ENCODE measurements at places on chromosomes 1 and 21. TPM values are rescaled to one million over a fixed set of nuclear protein-coding genes. Genes with fewer than 3 reads are reported as not detected.

- H3K36me3 ChIP-seq, result no peaks in the 10 kb centered on the region
- H3K27ac ChIP-seq, result no peak overlapping the region
- no peak overlapping the region for H3K4me3 ChIP-seq
- DNase-seq, result no peak
Measured at GRCh38 chr1:57167997-57168396, 202.2 kb upstream of the C8B start.

DNA sequence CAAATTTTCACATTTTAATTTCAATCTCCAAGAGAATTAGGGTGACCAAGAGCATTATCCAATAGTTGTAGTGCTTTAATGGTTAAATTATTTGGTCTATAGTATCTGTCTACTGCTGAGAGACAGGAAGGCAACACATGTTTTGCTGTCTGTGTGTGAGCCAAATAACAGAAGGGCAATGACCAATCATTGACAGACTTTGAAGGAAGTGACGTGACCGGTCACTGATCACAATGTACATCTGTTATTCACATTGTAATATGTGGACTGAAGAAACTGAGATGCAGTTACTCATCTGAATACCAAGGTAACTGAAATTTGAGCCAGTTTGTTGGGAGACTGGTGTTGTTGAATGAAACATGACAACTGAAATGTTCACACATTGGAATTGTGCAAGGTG is 196.7 kb downstream of the LRRC40 start:
- H3K27ac ChIP-seq, result no peak overlapping the region
- H3K36me3 ChIP-seq, result no peaks in the 10 kb centered on the region
- no peaks in the 10 kb centered on the region for H3K27me3 ChIP-seq

GRCh38 chr1:2808831-2809605 is 7.5 kb upstream of the TTC34 start:
- DNase-seq, result no peak
- H3K4me3 ChIP-seq, result no peak overlapping the region
- H3K27ac ChIP-seq, result no peak overlapping the region
- no peaks in the 10 kb centered on the region for H3K4me1 ChIP-seq
- H3K36me3 ChIP-seq, result no peaks in the 10 kb centered on the region

- H3K36me3 ChIP-seq, result no peaks in the 10 kb centered on the region
- H3K27me3 ChIP-seq, result no peaks in the 10 kb centered on the region
- H3K27ac ChIP-seq, result no peak overlapping the region
- DNase-seq, result no peak
- H3K4me3 ChIP-seq, result no peak overlapping the region
- no peaks in the 10 kb centered on the region for H3K4me1 ChIP-seq
Measured at GRCh38 chr21:34055615-34056014, 17.8 kb upstream of the MRPS6 start.

DNA sequence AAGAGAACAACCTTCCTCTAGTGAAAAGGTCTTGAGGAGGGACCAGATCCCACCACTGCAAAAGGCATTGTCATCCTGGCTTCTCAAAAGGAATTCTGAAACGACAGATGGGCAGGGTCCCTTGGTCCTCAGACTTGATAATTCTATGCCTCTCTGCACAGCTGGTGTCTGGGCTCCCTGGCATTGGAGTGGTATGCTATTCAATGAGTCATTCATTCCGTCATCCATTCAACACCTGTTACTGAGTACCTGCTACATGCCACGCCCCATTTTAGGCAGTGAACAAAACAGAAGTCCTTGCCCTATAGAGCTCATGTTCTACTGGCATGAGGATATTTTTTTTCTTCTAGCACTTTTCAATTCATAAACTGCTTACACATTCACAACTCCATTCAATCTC is 45.8 kb upstream of the HMGB4 start:
- no peak for DNase-seq
- no peaks in the 10 kb centered on the region for H3K4me1 ChIP-seq
- H3K4me3 ChIP-seq, result no peak overlapping the region
- H3K27ac ChIP-seq, result no peak overlapping the region
- no peaks in the 10 kb centered on the region for H3K27me3 ChIP-seq

- no peaks in the 10 kb centered on the region for H3K27me3 ChIP-seq
- H3K4me1 ChIP-seq, result no peaks in the 10 kb centered on the region
- no peak overlapping the region for H3K4me3 ChIP-seq
- peak; percentile 81 for DNase-seq
- H3K36me3 ChIP-seq, result no peaks in the 10 kb centered on the region
- H3K27ac ChIP-seq, result no peak overlapping the region
Measured at GRCh38 chr1:7616076-7616832, 154.8 kb upstream of the VAMP3 start.

DNA sequence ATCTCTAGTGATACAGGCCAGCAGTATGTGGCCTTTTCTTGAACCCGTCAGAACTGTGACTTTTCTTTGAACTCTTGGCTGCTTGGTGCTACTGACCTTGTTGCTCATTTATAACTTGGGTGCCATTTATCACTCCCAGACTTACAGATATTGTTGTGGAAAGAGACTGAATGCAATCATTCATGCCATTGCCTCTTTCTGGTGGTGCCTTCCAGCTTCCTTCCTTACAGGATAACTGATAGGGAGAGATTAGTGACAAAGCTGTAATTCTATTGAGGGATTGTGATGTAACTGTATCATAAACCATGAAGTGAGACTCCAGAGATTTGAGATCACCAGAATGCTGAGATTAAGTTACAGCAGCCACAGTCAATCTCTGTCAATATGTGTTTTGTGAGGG is 256.5 kb downstream of the USP25 start:
- H3K36me3 ChIP-seq, result no peaks in the 10 kb centered on the region
- DNase-seq, result no peak
- no peak overlapping the region for H3K4me3 ChIP-seq
- H3K4me1 ChIP-seq, result no peaks in the 10 kb centered on the region
- H3K27me3 ChIP-seq, result no peaks in the 10 kb centered on the region

GRCh38 chr1:180133193-180133592 is 21.5 kb upstream of the QSOX1 start:
- DNase-seq, result no peak
- no peak overlapping the region for H3K4me3 ChIP-seq
- H3K36me3 ChIP-seq, result no peaks in the 10 kb centered on the region
- no peaks in the 10 kb centered on the region for H3K27me3 ChIP-seq
- no peaks in the 10 kb centered on the region for H3K4me1 ChIP-seq

DNA sequence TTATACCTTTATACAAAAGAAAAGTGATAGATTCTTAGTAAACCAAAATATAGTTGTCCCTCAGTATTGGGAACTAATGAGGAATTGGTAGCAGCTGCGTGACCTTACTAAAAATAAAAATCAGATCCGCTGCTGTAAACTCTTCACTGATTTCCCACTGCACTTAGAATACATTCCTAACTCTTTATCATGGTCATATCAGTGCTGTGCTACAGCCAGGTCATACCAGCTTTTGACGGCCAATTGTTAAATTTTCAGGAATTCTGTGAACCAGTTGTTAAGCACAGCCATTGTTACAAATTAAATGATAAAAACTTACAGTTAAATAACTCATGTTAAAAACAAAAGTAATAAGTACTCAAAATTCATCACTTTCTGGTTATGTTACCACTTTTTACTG is 245.3 kb downstream of the GPR52 start:
- no peak overlapping the region for H3K4me3 ChIP-seq
- H3K27me3 ChIP-seq, result no peaks in the 10 kb centered on the region
- H3K27ac ChIP-seq, result no peak overlapping the region
- no peak for DNase-seq
- no peaks in the 10 kb centered on the region for H3K4me1 ChIP-seq

DNA sequence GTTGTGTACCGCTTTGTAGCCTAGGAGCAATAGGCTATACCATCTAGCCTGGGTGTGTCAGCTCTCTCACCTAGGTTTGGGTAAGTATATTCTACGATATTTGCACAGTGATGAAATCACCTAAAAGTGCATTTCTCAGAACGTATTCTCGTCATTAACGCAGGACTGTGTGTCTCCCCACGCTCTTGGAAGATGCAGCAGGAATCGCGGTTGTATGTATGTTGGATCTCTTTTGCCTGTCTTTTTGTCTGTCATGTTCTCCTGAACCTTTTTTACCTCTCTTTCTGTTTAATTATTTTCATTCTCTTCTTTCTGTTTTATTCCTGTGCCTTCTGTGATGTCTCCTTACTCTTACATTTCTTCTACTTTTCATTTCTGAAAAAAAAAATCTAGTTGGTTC is 140.5 kb upstream of the COL6A1 start:
- H3K4me1 ChIP-seq, result no peaks in the 10 kb centered on the region
- H3K4me3 ChIP-seq, result no peak overlapping the region
- H3K27me3 ChIP-seq, result no peaks in the 10 kb centered on the region
- peak; percentile 16 for DNase-seq

DNA sequence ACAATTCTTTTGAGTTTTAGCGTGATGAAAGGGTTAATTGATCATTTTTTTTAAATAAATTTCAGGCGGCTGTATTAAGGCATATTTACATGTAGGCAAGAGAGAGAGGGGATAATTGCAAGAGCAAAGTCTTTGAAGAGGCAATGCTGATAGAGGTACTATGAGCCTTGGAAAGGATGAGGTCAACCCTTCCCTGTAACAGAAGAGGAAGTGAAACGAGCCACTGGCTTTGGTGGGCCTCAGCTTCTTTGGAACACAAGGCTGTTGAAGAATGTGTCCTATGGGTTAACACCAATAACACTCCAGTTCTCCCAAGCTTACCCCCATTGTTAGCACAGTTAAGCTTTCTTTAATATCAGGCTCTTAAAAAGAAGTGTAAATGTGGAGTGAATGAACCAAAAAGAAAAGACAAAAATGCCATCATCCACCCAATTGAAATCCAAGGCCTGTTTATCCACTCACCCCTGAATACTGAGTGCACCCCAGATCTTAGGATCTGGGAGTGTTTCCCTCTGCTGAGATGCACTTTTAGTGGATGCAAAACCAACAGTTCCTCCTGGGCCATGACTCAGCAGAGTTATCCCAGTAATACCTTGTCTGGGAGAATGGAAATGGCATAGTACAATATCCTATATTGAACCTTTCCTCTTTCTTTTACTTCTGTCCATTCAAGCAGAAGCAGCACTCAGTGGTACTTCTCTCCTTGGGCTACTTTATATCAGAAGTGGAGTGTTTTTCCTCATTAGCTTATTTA is 216.4 kb downstream of the SLC44A5 start:
- no peak for DNase-seq
- no peak overlapping the region for H3K4me3 ChIP-seq
- no peak overlapping the region for H3K27ac ChIP-seq
- H3K27me3 ChIP-seq, result no peaks in the 10 kb centered on the region

GRCh38 chr1:45687754-45688740 is at the start of gene TMEM69:
Gene TMEM69, plus strand, starts transcription at chr1:45688181. Its CDS starts 2,888 bp downstream, at chr1:45691069.
- H3K27me3 ChIP-seq, result no peaks in the 10 kb centered on the region
- H3K4me1 ChIP-seq, result peaks cover 3% of the 10 kb centered on the region
- H3K36me3 ChIP-seq, result no peaks in the 10 kb centered on the region
- H3K27ac ChIP-seq, result peak within 1 kb of the TSS; percentile 99
- peak; percentile 79 for DNase-seq

DNA sequence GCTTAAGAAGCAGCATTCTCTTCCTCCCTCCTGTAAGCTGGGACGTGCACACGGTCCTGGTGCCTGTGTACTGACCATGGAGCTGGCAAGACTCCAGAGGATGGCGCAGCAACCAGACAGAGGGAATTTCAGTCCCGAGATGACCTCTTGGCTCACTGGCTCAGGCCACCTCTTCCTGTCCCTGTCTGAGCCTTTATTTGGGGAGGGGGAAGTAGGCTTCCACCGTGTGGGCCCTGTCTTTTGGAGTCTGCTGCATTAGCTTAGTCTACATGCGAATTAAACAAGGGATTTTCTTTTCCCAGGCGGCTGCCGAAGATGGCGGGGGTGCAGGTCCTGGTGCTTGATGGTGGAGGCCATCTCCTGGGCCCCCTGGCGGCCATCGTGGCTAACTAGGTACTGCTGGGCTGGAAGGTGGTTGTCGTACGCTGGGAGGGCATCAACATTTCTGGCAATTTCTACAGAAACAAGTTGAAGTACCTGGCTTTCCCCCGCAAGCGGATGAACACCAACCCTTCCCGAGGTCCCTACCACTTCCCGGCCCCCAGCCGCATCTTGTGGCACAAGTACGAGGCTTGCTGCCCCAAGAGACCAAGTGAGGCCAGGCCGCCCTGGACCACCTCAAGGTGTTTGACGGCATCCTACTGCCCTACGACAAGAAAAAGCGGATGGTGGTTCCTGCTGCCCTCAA is 10.2 kb downstream of the IL24 start:
- no peak for DNase-seq
- no peak overlapping the region for H3K27ac ChIP-seq
- H3K4me1 ChIP-seq, result no peaks in the 10 kb centered on the region
- H3K27me3 ChIP-seq, result no peaks in the 10 kb centered on the region

DNA sequence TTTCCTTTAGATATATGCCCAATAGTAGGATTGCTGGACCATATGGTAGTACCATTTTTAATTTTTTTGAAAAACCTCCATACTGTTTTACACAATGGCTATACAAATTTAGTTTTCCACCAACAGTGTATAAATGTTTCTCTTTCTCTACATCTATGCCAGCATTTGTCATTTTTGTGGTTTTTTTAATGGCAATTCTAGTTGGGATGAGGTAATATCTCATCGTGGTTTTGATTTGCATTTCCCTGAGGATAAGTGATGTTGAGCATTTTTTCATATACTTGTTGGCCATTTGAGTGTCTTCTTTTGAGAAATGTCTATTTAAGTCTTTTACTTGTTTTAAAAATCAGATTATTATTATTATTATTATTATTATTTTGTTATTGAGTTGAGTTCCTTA is 35.5 kb downstream of the PLA2G4A start:
- H3K4me1 ChIP-seq, result no peaks in the 10 kb centered on the region
- no peak overlapping the region for H3K27ac ChIP-seq
- DNase-seq, result no peak
- no peaks in the 10 kb centered on the region for H3K36me3 ChIP-seq

DNA sequence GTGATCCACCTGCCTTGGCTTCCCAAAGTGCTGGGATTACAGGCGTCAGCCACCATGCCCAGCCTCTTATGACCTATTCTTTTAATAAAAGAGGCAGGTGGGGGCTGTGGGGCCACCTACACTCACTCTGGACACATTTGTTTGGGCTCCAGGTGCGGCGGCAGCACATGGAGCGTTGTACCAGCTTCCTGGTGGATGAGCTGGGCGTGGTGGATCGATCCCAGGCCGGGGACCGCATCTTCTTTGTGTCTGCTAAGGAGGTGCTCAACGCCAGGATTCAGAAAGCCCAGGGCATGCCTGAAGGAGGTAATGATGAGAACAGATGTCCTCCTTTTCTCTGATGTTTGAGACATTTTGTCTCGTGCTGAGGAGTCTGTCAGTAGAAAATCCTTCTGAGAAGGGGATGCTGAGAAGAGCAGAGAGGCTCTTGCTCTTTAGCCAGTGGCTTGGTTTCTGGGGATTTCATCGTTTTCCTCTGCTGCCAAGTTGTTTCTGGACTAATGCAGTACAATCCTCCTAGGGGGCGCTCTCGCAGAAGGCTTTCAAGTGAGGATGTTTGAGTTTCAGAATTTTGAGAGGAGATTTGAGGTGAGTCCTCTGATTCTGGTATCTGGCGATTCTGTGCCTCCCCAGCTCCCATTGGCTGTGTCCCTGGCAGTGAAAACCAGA is 17.9 kb upstream of the MIIP start:
- no peaks in the 10 kb centered on the region for H3K4me1 ChIP-seq
- no peak for DNase-seq
- no peak overlapping the region for H3K27ac ChIP-seq
- peaks cover 26% of the 10 kb centered on the region for H3K36me3 ChIP-seq
- H3K4me3 ChIP-seq, result no peak overlapping the region

TCHHL1 gene
- total RNA-seq, result not detected

CRYAA gene
- not detected for total RNA-seq

SLFNL1 gene
- total RNA-seq, result 0.69 TPM

GLMP gene
- total RNA-seq, result 36.4 TPM

RUNX3 gene
- total RNA-seq, result 2.9 TPM

NECTIN4 gene
- 0.26 TPM for total RNA-seq

HSD11B1 gene
- 21.5 TPM for total RNA-seq

All from aorta (tissue), 5 donors.